ENCODE measurements at places on chromosomes 3 and 15.

GRCh38 chr15:100735129-100736053 is 133.0 kb downstream of the ASB7 start:
- no peak for DNase-seq

DNA sequence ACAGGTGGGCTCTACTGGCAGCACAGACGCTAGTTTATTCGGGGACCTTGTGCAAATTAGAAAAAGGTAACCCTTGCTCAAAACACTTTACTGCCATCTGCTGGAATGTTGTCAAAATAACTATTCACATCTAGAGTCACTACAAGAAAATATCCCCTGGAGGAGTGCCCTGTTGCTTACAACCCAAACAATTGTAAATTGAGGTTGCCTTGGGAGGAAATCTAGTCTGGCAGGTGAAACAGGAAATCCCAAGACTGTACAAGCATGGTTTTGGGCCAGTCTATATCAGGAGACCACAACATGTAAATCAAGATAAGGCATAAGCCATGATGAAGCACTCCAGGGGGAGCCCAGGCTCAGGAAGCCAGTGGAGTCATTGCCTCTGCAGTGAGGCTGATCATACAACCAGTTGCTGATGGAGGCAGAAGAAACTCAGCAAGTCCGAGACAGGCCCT is 136.8 kb upstream of the ACP3 start:
- peak; percentile 9 for DNase-seq

- DNase-seq = no peak
These were observed 48.4 kb downstream of the ST6GAL1 start for GRCh38 chr3:186978712-186979111.

DNA sequence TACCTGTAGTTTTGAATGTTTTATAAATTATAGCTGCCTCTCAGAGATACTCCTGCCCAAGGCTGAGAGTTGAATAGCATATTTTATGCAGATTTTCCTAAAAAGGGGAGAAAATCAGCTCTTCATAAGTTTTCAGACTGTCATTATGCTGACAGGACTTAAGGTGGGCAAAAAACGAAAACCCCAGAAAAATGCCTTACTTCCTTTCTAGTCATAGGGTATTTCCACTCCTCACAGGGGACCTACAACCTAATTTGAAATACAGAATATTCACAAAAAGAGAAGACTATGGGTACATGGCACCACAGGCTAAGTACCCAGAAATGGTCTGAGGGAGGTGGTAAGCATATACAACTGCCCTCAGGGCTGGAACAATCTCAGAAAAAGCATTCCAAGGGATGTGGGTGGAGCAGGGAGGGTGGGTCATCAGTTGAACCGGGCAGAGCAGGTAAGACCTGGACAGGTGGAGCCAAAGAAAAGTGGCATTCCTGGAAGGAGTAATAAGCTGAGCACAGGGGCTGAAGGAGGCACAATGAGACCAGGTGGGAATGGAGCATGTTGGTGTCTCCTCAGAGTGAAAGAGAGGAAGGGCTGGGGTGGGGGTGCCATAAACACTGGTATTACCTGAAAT is 10.6 kb upstream of the OXSR1 start:
- no peak for DNase-seq

DNA sequence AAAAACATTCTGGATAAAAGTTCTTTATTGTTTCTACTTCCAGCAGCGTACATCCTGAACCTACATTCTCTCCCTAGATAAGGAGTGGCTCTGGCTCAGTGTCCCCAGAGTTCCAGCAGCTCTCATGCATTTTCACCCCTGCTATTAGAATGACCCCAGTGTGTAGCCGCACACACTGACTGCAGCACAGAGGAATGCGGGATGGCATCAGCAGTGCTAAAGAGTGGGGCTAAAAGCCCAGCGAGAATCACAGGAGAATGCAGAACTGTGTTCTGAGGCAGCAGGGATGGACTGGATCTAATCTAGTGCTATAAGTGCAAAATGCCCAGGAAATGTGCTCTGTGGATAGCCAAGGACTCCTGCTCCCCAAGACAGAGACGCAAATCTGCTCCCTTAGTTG is 66.4 kb upstream of the TJP1 start:
- no peak for DNase-seq

GRCh38 chr3:9175421-9175820 is 74.0 kb downstream of the SRGAP3 start:
- no peak for DNase-seq

DNA sequence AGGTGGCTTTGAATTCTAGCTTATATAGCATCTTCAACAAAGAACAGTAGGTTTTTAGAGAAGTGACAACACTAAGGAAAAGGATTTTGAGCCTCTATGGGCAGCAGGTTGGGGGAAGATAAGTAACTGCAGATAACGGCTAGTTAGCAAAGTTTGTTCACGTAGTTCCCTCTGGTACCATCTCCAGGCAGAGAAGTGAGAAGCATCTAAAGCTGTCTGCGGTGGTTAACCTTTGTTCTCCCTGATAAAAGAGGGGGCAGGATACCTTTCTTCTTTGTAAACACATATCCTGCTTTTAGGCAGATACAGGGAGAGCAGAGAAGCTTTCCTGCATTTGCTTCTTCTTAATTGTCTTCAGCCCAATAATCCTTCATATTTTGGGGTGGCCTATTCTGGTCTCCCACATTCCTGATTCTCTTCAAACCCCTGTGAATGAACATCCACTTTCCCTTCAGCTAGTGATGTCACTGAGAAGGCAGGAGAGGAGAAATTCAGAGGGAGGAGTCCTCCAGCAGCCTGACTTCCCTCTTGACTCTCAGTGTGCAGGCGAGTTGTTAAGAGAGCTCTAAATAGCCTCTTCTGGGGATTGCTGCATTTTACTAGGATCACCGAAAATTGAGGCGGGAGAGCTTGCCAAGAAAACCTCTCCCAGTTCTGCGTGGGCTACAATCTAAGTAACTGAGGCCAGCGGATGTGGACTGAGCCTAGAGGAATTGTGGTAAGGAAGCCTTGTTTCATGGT is 393.7 kb upstream of the C2CD4B start:
- DNase-seq = no peak

DNA sequence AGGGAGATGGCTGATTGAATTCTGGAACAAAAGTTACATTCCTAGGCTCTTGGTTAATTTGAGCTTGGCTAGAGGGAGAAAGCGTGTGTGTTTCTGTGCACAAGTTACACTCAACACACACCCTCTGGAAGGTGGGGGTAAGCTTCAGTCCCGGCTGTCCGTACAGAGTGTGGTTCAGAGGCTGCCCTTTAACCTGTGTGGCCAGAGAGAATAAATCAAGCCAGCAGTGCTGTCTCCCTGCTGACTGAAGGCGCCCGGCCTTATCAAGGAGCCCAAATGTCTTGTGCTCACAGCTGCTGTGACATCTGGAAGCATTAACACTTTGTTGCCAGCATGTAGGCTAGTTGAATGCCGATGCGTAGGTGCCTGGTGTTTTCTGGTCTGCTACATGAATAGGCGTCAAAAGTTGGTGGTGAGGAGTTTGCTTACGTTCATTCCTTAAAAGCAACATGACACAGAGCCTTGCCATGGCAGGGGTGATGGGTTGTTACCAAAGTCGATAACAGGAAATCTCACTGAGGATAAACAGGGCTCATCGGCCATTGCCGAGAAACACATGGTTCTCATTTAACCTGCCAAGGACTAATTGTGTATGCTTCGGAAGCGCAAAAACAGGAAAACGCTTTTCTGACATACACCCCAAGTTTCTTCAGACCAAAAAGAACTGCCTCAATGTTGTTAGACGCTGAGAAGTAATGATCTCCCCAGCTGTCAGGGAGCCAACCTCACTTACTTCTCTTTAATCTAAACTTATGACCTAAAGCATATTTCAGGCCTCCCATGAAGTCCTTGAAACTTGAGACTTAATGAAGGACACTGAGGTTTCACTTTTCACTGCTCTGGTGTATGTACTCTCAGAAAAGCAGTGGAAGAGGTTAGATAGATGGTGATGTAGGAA is 95.8 kb upstream of the CTDSPL start:
- DNase-seq = peak; percentile 55

DNA sequence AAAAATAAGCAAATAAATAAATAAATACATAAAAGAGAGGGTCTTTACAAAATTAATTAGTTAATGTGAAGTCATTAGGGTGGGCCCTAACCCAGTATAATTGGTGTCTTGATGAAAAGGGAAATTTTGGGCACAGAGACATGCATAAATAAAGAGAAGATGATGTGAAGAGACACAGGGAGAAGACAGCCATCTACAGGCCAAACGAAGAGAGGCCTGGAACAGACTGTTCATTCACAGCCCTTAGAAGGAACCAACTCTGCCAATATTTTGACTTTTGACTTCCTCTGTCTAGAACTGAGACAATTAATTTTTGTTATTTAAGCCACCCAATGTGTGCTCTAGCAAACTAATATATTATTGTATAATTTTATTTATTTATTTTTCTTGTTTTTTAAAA is 29.6 kb upstream of the SELENOK start:
- no peak for DNase-seq

DNA sequence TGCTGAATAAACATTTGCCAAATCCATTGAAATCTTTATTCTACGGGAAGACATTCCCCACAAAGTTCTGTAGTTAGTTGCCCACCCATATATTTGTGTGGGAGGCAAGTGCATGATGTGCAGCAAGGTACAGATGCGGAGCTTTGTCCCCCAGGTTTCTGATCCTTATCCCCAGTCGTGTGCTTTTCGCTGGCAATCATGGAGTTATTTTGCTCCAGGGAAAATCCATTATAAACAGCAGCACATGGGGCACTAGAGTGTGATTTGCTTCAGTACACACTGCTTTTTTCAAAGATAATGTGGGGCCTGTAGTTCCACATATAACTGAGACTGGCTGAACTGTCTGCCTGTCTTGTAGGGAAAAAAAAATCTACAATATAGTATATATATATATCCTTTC is 132.1 kb downstream of the FEZF2 start:
- no peak for DNase-seq

- DNase-seq = no peak
These were observed 153.4 kb upstream of the UMPS start for GRCh38 chr3:124576565-124577493.

DNA sequence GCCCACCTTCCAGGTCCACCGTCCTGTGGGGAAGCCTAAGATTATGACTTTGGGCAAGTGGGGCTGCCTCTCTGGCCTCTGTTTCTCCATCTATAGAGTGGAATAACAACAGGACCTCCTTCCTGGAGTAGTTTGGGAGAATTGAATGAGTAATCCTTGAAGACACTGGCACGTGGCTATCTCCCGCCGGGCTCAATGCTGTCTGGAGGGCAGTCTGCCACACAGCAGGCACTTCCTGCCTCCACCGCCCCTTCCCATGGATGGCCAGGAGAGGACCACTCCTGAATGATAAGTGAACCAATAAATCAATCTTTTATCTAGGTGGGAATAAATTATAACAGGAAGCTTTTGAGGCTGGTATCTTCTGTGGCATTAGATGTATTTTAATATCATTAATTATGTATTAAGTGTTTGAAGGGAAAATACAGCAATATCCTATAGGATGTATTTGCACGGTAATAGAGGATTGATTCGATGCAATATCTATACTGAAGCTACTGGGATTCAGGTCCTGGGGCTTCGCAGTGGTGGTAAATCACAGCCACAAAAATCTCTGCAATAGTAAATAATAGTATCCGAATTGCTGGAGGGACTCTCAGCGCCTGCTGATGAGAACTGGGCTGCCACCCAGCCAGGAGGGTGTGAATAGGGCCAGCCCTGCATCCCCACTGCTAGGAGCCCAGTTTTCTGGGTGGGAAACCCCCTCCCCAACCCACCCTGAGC is 15.9 kb downstream of the MEGF11 start:
- no peak for DNase-seq

- DNase-seq = no peak
These were observed 360.1 kb downstream of the SHQ1 start for GRCh38 chr3:72487946-72488737.

Data from right kidney (tissue), 9 donors.